ENCODE measurements at places on chromosomes 12 and 14. TPM values are rescaled to one million over a fixed set of nuclear protein-coding genes. Genes with fewer than 3 reads are reported as not detected.

Gene COX8C
- total RNA-seq, result not detected

Gene CEBPE
- total RNA-seq, result 0.25 TPM

Gene LRTM2
- not detected for total RNA-seq

Gene TTC6
- total RNA-seq, result not detected

Gene GPN3
- 21.6 TPM for total RNA-seq

Gene IL31
- total RNA-seq, result not detected

Gene OTX2
- total RNA-seq, result not detected

Gene GPRC5D
- 1.6 TPM for total RNA-seq

DNA sequence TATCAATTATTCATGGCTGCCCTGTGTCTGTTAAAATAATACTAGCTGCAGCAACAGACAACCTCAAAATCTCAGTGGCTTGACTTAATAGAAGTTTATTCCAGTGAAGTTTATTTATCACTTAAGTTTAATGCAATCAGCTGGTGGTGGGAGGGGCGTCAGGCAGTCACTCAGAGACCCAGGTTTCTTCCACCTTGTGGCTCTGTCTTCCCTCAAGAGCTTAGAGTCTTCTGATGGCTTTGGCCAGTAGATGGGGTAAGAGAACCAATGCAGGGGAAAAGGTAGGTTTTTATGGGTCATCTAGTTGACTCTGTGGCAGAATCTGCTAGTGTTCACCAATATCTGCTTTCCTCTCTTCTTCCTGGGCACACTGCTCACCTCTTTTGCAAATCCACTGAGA lies 668.9 kb downstream of the AACS start:
- H3K27me3 ChIP-seq, result no peaks in the 10 kb centered on the region
- no peaks in the 10 kb centered on the region for H3K4me1 ChIP-seq
- H3K27ac ChIP-seq, result no peak overlapping the region
- H3K4me3 ChIP-seq, result no peak overlapping the region
- no peak for DNase-seq

DNA sequence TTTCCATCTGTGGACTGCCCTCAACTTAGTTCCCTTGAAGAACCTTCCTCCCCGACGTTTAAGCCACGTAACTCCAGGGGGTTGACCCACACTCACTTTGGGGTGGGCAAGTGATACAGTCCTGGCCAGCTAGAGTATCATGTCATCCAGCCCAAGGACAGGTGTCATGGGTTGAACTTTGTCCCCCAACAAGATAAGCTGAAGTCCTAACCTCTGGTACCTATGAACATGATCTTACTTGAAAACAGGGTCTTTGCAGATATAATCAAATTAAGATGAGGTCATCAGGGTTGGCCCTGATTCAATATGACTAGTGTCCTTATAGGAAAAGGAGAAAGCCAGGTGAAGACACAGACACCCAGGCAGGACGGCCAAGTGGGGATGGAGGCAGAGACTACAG lies 68.6 kb downstream of the ITPK1 start:
- H3K27me3 ChIP-seq, result no peaks in the 10 kb centered on the region
- H3K4me1 ChIP-seq, result peaks cover 12% of the 10 kb centered on the region
- no peak overlapping the region for H3K4me3 ChIP-seq
- DNase-seq, result no peak

DNA sequence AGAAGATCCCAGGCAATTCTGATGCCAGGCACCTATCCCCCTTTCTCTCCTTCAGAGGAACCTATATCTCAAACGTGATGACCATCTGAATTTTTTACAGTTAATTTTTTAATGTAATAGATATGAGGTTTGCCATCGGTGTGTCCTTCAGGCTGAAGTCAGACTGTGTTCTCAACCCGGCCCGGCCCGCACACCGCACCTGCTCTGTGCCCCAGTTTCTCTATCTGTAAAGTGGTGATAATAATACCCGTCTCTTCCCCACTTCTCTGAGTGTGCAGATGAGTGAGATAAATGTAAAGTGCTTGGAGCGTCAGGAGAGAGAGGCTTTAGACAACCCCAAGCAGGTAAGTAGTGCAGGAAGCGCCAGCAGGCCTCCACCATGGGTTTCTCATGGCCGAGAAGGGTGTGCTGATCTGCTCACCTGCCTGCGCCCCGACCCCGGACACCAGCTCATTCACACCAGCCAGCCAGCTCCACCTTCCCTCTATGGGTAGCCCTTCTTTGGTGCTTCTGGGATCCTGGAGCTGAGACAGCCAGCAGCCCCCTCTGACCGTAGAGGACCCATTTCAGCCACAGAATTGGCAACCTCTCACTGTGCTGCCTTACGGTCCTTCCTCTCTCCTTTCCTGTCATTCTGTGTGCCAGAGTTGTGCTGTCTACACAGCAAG lies 80.0 kb downstream of the ZFP36L1 start:
- no peak overlapping the region for H3K27ac ChIP-seq
- no peak overlapping the region for H3K4me3 ChIP-seq
- no peaks in the 10 kb centered on the region for H3K27me3 ChIP-seq
- DNase-seq, result no peak

GRCh38 chr14:26993556-26993955 lies 395.7 kb upstream of the NOVA1 start:
- no peaks in the 10 kb centered on the region for H3K27me3 ChIP-seq
- no peak overlapping the region for H3K4me3 ChIP-seq
- H3K4me1 ChIP-seq, result no peaks in the 10 kb centered on the region
- no peak for DNase-seq
- no peak overlapping the region for H3K27ac ChIP-seq

GRCh38 chr12:72207079-72207478 lies 65.1 kb upstream of the TRHDE start:
- H3K27ac ChIP-seq, result no peak overlapping the region
- H3K4me1 ChIP-seq, result no peaks in the 10 kb centered on the region
- no peaks in the 10 kb centered on the region for H3K27me3 ChIP-seq
- no peaks in the 10 kb centered on the region for H3K36me3 ChIP-seq
- no peak for DNase-seq

- H3K27me3 ChIP-seq, result no peaks in the 10 kb centered on the region
- H3K4me1 ChIP-seq, result no peaks in the 10 kb centered on the region
- no peak overlapping the region for H3K4me3 ChIP-seq
- no peak overlapping the region for H3K27ac ChIP-seq
- no peak for DNase-seq
Observed at GRCh38 chr12:59858508-59859170, 262.8 kb downstream of the SLC16A7 start.

GRCh38 chr12:121741743-121742142 lies 29.2 kb downstream of the TMEM120B start:
- no peak overlapping the region for H3K27ac ChIP-seq
- no peak for DNase-seq
- no peaks in the 10 kb centered on the region for H3K4me1 ChIP-seq

- H3K4me1 ChIP-seq, result no peaks in the 10 kb centered on the region
- H3K4me3 ChIP-seq, result no peak overlapping the region
- H3K27me3 ChIP-seq, result no peaks in the 10 kb centered on the region
Observed at GRCh38 chr12:43428088-43428600, 123.9 kb downstream of the ADAMTS20 start.

GRCh38 chr14:35985474-35986218 lies 159.5 kb downstream of the BRMS1L start:
- H3K27ac ChIP-seq, result no peak overlapping the region
- DNase-seq, result no peak
- peaks cover 3% of the 10 kb centered on the region for H3K27me3 ChIP-seq
- H3K4me1 ChIP-seq, result no peaks in the 10 kb centered on the region
- no peak overlapping the region for H3K4me3 ChIP-seq

DNA sequence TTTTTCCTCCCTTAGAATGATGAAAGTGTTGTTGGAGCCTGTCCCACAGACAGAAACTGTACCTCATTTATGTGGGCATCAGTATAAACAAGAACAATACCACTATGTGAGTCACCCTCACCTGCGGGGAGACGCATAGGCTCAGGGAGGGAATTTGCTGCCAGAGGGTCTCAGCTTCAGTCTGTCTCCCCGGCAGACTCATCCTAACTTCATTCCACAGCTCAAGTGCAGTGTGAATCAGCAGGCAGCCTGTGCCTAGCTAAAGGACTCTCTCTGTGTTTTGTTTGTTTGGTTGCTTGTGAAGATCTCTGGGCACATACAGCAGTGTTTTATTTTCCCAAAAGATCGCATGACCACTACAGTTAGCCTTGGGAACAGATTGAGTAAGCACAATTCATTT lies 98.9 kb downstream of the PRKCH start:
- H3K27ac ChIP-seq, result peak overlapping the region; percentile 4
- no peak overlapping the region for H3K4me3 ChIP-seq
- H3K36me3 ChIP-seq, result peaks cover 53% of the 10 kb centered on the region

DNA sequence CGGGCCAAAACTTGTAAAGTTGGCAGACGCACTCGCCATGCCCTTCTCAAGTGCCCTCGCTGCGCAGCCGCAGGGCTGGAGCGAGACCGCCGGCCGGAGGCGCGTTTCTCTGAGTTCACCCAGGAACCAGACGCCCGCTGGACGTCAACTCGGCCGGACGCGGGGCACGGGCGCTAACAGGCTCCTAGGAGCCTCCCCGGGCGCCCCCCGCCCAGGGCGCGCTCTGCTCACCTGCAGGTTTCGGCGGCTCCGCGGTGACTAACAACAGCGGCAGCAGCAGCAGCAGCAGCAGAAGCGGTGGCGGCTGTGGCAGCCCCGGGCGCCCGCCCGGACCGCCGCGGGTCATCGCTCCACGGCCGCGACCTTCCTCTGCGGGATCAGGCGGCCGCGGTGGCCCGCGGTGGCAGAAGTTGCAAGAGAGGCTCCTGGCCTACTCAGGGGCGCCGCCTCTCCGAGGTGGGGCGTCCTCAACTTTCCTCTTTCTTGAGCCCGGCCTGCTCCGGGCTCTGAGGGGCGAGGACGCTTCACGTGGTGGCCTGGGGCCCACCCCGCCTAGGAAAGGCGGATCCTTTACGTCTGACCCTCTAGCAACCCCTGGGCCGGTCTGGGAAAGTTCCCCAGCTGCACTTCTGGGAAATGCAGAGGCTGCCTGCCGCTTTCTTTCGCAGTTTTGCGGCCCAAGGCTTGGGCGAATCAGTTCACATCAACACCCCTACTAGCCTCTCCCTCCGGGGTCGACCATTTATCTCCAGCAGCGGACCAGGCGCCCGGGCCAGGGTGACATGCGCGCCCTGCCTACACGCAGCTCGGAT lies at the start of gene PLBD1:
PLBD1 (minus strand) TSS at position 533 of the 812 bp plus-strand sequence; CDS start at position 346, 187 bp downstream.
- no peak within 1 kb of the TSS for H3K4me3 ChIP-seq
- peaks cover 4% of the 10 kb centered on the region for H3K4me1 ChIP-seq
- H3K36me3 ChIP-seq, result no peaks in the 10 kb centered on the region
- H3K27ac ChIP-seq, result no peak within 1 kb of the TSS
- no peak for DNase-seq
- peaks cover 30% of the 10 kb centered on the region for H3K27me3 ChIP-seq

DNA sequence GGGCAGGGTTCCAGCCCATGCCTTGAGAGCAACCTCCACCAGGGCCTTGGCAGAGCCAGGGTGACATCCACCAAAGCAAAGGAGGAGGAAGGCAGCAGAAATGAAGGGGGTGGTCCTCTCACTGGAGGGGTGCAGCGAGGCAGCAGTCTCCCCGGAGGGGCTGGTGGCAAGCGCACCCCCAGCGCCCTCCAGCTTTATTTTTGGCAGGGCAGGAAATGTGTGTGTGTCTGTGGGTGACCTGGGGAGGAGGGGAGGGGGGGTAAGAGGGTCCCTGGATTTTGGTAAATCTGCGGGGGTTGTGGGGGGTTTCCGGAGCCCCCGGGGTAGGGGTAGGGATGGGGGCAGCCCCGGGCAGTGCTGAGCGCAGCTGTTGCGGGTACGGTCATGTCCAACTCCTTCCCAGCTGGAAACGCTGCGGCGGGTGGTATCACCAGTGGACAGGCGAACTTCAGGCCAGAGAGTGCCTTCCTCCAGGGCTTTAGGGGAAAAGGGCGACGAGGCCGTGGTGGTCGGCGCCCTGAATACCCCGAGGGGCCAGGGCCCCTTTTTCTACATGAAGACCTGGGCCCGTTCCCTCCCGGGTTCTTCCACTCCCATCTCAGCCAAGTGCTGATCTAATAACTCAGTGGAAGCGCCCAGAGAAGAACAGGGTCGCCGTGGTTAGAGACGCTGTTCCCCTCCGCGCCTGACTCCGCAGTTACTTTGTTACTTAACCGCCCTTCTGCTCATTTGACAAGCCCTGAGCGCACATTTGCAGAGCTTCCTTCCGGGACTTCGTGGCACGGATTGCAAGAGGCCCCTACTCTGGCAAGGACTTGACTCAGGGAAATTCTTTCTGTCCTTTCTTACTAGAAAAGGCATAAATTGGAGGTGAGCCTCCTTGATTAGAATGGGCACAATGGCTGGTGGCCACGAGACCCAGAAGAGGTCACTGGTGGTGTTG lies 55.2 kb downstream of the FOS start:
- H3K4me3 ChIP-seq, result peak overlapping the region; percentile 46
- peak; percentile 63 for DNase-seq
- peaks cover 3% of the 10 kb centered on the region for H3K27me3 ChIP-seq
- peaks cover 25% of the 10 kb centered on the region for H3K4me1 ChIP-seq
- peak overlapping the region; percentile 86 for H3K27ac ChIP-seq

DNA sequence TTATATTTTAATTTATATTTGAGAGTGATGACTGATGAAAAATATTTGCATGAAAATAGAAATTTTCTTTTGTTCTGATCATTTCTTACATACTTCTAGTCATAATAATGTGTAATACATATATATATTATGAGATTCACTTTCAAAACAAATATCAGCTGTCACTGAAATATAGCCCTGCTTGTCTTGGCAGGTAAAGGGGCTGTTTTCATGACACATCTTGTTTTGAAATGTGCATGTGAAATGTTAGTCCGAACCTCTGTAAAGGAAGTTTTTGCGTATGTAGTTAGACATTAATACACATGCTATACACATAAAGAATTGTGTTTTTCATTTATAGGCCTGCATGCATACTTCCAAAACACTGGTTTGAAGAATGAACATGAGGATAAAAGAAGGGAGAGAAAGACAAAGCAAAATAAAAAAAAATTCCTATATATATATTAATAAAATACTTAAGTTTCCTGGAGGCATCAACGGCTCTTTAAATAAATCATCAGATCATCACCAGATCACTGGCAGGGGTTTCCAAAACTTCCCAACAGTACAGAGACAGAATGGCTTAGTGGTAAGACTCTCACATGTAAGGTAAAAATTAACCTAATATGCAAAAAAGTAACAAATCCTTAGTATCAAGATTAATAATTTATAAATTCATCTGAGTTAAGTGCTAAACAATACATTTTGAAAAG lies 60.1 kb downstream of the SEL1L start:
- peak overlapping the region; percentile 92 for H3K27ac ChIP-seq
- H3K4me3 ChIP-seq, result peak overlapping the region; percentile 61
- no peaks in the 10 kb centered on the region for H3K27me3 ChIP-seq
- DNase-seq, result no peak
- H3K4me1 ChIP-seq, result peaks cover 55% of the 10 kb centered on the region
- peaks cover 53% of the 10 kb centered on the region for H3K36me3 ChIP-seq

- H3K36me3 ChIP-seq, result no peaks in the 10 kb centered on the region
- H3K4me3 ChIP-seq, result no peak overlapping the region
- H3K27ac ChIP-seq, result no peak overlapping the region
- DNase-seq, result no peak
- peaks cover 22% of the 10 kb centered on the region for H3K4me1 ChIP-seq
- no peaks in the 10 kb centered on the region for H3K27me3 ChIP-seq
Observed at GRCh38 chr12:121087467-121088194, 45.0 kb upstream of the P2RX7 start.

Measured in activated CD4-positive, alpha-beta memory T cell treated with anti-CD3 and anti-CD28 coated beads, Interleukin-2, amount 10 ng/mL, durations not matched to agents 7 days and 5 days (primary cell).